ENCODE measurements at places on chromosomes 4 and X.

DNA sequence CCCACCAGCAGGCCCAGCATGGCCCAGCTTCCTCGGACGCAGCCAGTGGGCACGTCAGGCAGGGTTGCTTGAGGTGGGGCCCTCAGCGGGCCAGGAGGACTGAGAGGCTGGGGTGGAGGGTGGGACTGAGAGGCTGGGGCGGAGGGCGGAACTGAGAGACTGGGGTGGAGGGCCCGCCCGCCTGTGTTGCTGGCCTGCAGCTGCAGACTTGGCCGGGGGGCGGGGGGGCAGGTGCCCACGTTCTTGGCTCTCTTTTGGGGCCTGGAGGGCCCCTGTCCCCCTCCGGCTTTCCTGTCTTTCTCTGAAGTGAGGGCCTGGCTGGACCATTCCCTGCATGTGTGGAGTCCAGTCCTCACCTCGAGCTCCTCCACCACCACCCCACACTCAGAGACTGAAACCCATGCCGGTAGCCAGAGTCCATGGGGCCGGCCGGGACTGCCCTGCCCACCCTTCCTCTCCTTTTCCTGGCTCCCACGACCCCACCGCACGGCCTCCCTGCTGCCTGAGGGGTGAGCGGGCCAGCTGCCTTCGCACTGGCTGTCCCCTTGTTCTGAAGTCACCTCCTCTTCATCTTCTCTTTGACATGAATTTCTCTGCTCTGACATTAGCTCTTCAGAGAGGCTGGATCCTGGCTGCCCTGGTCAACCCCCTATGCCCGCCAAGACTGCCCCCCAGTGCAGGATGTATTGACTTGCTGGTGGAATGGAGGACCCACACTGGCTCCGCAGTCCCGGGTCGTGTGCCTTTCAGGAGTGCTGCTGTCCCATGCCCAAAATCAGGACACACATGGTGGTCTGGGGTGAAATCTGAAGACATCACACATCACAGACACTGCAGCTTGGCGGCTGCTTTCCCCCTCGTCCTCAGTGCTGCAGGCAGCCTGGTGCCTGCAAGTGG lies 10.1 kb upstream of the NKX1-1 start:
- DNase-seq, result no peak

DNA sequence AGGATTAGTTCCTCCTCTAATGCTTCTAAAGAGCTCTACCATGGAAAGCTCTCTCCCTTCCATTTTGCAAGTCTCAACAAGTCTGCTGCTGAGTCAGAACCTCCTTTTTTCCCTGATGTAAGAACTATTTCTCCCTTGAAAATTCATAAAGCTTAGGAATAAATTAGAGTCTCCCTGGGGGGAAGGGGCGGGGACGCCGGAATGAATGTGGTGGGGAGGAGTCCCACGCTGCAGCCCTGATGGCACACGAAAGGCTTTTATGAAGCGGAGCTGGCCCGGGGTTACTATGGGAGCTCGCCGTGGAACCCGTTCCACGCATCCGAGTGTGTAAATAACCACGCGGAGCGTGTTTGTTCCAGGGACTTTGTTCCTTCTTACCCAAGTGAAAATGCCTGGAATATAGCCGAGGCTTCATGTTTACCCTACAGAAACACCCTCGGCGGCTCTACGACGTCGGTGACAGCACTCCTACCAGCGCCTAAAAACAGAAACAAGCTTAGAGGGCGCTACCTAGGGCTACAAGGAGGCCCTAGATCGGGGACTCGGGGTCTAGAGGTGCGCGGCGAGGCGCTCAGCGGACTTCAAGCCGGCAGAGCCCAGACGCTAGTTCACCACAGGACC lies 923 bp upstream of the CPEB2 start:
- DNase-seq, result peak; percentile 89

- no peak for DNase-seq
Observed at GRCh38 chr4:148091896-148092295, 350.3 kb downstream of the NR3C2 start.

- no peak for DNase-seq
Observed at GRCh38 chr4:42855779-42856178, 36.7 kb upstream of the GRXCR1 start.

DNA sequence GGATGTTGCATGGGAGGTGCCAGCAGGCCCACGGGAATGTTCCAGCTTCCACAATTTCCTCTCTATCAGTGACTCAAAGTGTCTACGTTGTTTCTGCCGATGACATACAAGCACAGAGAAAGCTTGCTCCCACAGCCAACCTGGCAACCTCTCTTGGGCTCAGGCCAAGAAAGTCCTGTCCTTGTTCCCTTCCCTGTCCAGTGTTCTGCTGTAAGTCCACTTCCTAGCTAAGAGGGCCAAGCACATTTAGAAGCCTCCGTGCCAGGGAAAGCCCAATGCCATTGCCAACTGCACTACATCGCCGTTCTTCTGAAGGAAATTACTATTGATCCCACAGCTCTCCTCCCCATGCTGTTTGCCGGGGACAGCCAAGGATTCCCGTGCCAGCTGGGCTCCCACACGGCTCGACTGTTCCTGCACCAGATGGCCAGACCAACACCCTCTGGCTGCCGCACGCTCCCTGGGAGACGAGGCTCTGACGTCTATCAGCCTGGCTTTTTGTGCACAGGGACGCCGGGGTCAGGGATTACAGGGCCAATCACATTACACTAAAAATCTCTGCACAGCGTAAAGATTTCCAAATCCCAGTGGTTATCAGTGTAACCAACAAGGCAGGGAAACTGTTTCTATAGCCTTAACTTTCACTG lies 284.0 kb downstream of the BCOR start:
- DNase-seq, result peak; percentile 20

DNA sequence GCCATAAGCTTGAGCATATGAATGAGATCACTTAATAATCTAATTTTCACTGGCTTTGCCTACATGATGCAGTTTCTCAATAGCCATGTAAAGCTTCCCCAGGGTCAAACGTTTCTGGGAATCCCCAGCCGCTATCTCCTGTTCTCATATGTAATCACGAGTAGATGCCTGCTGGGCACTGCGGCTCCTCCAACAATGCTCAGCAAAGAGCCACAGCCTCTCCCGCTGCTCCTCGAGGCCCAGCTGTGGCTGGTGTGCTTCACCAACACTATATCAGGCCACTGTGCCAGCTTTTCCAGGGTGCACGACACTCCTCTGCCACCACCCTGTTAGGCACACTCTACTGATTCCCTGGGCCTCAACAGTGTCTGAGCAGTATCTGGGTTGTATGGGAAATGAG lies 78.3 kb upstream of the RASGEF1B start:
- no peak for DNase-seq

GRCh38 chr4:24405341-24405740 lies 179.0 kb downstream of the DHX15 start:
- no peak for DNase-seq

DNA sequence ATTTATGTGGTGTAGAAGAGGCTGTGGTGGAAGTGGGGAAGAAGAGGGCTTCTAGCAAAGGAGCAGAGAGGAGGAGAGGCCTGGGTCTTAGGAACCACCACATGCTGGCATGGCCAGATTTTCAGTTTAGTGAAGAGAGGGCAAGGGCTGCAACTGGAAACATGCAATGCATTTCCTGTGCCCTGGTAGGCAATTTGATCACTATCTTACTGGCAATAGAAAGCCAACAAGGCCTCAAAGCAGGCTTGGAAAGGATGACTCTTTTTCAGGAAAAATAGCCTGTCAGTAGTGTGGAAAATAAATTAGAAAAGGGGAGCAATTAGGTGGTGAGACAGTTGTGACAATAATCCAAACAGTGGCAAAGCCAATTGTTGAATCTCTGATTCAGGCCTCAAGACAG lies 501.9 kb upstream of the ZFP42 start:
- DNase-seq, result no peak

GRCh38 chrX:75181721-75182120 lies 25.6 kb upstream of the ABCB7 start:
- DNase-seq, result peak; percentile 18

- peak; percentile 18 for DNase-seq
Observed at GRCh38 chr4:134470544-134470943, 269.0 kb upstream of the PABPC4L start.

GRCh38 chr4:166675411-166675810 lies 558.9 kb downstream of the SPOCK3 start:
- DNase-seq, result peak; percentile 65

DNA sequence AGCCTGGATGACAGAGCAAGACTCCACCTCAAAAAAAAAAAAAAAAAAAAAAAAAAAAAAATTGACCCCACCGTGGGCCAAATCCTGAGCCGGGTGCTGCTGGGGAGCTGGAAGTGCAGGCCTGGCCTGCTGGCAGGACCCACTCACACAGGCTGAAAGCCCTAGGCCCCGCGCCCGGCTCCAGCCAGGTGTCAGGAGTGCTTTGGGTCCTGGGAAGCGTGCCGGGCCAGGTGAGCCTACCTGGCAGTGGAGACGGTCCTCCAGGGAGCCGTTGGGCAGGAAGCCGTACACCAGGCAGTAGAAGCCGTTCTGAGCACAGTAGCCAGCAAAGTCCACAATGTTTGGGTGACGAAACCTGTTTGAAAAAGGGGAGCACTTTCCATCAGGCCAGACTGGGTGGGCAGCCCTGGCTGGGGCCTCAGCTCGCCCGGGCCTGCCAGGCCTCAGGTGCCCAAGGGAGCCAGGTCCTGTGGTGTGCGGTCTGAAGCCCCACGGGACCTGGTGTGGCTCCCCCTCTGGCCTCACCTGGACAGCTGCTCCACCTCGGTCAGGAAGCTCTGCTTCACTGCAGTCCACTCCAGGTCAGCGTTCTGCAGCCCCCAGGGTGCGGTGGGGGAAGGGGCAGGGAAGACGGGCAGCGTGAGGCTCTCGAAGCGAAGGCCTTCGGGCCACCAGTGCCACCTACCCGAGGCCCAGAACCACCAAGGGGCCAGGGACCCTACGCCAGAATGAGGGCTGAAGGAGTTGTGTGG lies 1.8 kb downstream of the IRAK1 start:
- DNase-seq, result no peak

GRCh38 chrX:131677655-131678628 lies 134.1 kb downstream of the OR13H1 start:
- DNase-seq, result peak; percentile 16

DNA sequence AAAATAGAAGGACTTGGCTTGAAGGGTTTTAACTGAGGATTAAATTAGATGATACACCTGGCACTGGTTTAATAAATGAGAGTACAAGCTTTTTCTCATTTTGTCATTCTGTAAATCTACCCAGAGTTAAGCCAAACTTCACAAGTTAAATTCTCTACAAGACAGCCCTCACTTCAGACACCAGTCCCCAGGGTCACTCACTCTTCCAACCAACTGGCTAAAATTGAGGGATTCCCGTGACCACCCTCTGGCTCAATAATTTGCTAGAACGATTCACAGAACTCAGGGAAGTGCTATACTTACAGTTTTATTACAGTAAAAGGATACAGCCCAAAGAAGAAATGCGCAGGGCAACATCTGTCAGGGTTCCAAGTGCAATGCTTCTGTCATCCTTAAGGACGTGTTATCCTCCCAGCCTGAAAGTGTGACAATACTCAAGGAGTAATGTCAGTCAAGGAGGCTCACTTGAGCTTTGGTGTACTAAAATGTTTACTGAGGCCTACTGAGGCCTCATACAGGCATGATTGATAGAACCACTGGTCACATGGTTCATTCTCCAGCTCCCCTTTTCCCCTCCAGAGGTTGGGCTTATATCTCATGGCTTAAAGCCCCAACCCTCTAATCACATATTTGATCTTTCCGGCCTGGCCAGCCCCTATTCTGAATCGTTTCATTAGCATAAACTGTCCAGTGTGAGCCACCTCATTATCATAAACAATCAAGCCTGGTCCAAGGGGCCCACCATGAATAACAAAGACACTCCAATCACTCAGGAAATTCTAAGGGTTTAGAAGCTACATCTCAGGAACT lies 9.6 kb upstream of the TMSB4X start:
- no peak for DNase-seq

DNA sequence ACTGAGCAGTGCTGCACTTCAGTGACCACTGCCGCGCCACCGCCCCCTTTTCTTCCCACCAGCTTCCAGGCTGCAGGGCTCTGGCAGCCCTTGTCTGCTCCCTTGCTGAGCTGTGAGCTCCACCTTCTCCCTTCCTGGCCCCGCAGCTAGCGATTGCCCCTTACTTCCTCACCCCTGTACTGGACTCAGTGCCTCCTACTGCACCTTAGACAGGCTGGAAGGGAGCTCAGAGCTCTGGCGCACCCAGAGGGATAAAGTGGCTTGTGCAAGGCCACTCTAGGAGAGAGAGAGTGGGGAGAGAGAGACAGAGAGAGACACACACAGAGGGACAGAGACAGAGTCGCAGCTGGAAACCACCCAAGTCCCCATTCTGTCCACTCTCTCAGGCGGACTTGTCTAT lies 6.0 kb downstream of the RASL11B start:
- DNase-seq, result no peak

DNA sequence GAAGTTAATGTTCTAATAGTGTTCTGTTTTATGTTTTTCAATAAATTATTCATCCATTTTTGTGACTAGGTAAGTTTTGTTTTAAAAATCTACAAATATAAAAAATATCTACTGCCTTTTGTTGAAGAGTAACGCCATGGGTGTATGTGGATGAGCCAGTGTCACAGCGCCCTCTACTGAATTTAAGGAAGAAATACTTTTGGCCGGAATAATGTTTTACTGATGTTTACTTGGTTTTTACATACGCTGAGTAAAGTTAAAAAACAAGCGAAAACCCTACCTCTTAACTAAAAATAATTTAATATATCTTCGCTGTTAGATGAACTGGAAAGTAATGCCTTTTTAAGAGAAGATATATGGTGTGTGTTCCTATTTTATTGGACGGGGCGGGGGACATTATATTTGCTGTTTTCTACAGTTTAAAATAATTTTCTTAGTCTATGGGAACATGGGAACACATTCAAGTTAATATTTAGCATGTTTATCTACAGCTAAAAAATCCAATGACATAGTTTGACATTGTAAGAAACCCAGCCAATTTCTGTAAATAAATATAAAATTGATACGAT lies 86.1 kb downstream of the CPE start:
- DNase-seq, result peak; percentile 25

GRCh38 chrX:30713061-30713525 lies 59.9 kb downstream of the GK start:
- peak; percentile 52 for DNase-seq

DNA sequence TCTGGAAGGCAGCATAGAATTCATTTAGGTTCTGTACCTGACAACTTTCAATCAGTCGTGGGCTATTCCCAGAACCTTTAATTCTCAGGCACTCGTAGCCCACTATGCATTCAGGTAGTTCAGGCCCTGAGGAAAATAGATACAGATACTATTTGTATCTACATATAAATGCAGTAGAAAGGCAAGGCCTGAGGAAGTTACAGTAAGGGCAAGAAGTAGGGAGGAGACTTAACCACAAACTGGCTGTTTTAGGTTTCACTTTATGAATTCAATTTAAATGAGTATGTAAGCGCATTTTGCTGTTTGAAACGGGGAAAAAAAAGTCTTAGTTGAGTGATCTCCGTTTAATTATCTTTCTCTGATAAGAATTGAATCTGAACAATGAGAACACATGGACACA lies 529.4 kb upstream of the ATOH1 start:
- DNase-seq, result no peak

DNA sequence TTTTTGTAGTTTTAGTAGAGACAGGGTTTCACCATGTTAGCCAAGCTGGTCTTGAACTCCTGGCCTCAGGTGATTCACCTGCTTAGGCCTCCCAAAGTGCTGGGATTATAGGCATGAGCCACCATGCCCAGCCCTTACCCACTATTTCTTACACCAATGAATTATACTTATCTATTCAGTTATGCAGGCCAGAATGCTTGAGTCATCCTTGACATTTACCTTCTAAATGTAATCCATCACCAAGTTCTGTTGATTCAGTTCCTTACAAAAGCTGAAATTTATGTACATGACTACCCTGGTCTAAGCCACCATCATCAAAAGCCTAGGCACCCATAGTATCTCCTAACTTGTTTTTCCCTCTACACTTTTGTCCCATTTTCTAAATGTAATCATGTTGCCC lies 585.7 kb downstream of the IL15 start:
- no peak for DNase-seq

GRCh38 chr4:188411805-188412204 lies 272.6 kb downstream of the TRIML1 start:
- no peak for DNase-seq

Measured in brain microvascular endothelial cell (primary cell).